ENCODE measurements at places on chromosomes 16 and 17.

DNA sequence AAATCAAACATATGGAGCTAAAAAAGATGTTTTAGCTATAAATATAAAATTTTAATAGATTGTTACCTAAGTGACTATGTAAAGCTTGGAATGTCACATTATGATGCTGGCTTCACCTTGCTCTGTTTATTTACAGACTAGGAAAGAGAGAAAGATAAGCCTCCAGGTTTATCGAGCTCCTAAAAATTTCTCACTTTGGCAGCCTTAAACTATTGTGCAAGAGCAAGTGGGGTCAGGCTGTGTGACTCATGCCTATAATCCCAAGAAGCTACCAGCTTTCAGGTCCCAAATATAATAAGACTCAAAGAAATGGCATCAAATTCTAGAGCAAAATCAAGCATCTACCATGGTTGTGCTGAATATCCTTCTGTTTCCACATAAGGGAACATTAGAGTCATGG is 34.3 kb upstream of the PRSS54 start:
- no peaks in the 10 kb centered on the region for H3K36me3 ChIP-seq
- H3K27ac ChIP-seq = no peak overlapping the region
- no peak for DNase-seq
- H3K4me1 ChIP-seq = no peaks in the 10 kb centered on the region
- H3K4me3 ChIP-seq = no peak overlapping the region
- no peaks in the 10 kb centered on the region for H3K27me3 ChIP-seq

- peak; percentile 26 for DNase-seq
- H3K4me3 ChIP-seq = no peak overlapping the region
- no peaks in the 10 kb centered on the region for H3K27me3 ChIP-seq
- no peaks in the 10 kb centered on the region for H3K36me3 ChIP-seq
- H3K27ac ChIP-seq = peak overlapping the region; percentile 25
These were observed 44.3 kb downstream of the SOCS3 start for GRCh38 chr17:78315355-78316114.

DNA sequence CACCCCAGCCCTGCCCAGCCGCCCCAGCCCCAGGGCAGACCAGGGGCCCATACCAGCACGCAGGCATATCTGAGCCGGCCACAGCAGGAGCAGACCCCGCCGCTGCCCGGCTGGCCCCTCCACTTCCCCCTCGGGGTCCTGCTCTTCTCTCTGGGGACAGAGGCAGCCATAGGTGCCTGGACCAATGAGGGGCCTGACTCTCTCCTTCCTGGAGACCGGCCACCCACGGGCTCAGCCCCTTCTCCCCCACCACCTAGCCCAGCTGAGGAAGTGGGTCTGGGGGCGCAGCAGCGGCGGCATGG is 3.8 kb downstream of the TMC6 start:
- no peak for DNase-seq
- peaks cover 53% of the 10 kb centered on the region for H3K36me3 ChIP-seq
- H3K4me3 ChIP-seq = peak overlapping the region; percentile 97
- peaks cover 78% of the 10 kb centered on the region for H3K4me1 ChIP-seq
- H3K27ac ChIP-seq = peak overlapping the region; percentile 86

GRCh38 chr16:84266451-84266850 is 26.6 kb upstream of the KCNG4 start:
- no peak for DNase-seq
- no peaks in the 10 kb centered on the region for H3K27me3 ChIP-seq
- H3K27ac ChIP-seq = no peak overlapping the region

- peaks cover 14% of the 10 kb centered on the region for H3K4me1 ChIP-seq
- peaks cover 6% of the 10 kb centered on the region for H3K36me3 ChIP-seq
- peak within 1 kb of the TSS; percentile 71 for H3K27ac ChIP-seq
- peak; percentile 59 for DNase-seq
- H3K27me3 ChIP-seq = no peaks in the 10 kb centered on the region
- peak within 1 kb of the TSS; percentile 84 for H3K4me3 ChIP-seq
These were observed at the start of gene DUSP3 for GRCh38 chr17:43778337-43779144. Gene DUSP3, minus strand, starts transcription at chr17:43778977. Its CDS starts 53 bp downstream, at chr17:43778924.

- no peaks in the 10 kb centered on the region for H3K4me1 ChIP-seq
- peaks cover 69% of the 10 kb centered on the region for H3K36me3 ChIP-seq
- H3K27me3 ChIP-seq = no peaks in the 10 kb centered on the region
- peak; percentile 18 for DNase-seq
These were observed 27.9 kb downstream of the MBTPS1 start for GRCh38 chr16:84088695-84089395.

DNA sequence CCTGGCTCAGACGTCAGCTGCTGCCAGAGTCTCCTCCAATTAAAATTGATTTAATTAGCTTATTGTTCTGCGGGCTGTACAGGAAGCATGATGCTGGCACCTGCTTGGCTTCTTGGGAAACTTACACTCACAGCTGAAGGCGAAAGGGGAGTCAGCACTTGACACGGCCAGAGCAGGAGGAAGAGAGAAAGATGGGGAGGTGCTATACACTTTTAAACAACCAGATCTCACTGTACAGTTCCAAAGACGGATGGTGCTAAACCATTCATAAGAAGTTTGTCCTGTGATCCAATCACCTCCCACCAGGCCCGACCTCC is 1.4 kb upstream of the PRDM7 start:
- no peaks in the 10 kb centered on the region for H3K36me3 ChIP-seq
- no peak for DNase-seq
- no peaks in the 10 kb centered on the region for H3K27me3 ChIP-seq
- H3K27ac ChIP-seq = no peak overlapping the region

DNA sequence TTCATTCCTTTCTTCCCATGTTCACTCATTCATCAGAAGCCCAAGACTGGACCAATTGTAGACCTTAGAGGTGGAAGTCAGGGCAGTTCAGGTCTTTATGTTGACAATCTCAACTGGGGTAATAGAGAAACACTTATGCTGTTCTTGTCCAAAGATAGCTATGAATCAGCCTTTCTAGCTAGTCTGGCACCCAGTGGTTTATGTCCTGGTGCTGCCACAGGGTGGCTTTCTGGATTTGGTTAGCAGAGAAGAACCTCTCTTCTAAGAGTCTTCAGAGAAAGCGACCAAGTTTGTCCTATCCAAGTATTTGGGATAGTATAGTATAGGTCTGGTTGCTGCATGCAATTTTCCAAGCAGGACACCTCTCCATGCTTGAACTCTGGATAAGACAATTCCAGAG is 83.3 kb downstream of the NOG start:
- peaks cover 16% of the 10 kb centered on the region for H3K27me3 ChIP-seq
- no peak for DNase-seq
- no peak overlapping the region for H3K4me3 ChIP-seq
- H3K4me1 ChIP-seq = peaks cover 17% of the 10 kb centered on the region
- H3K27ac ChIP-seq = no peak overlapping the region

DNA sequence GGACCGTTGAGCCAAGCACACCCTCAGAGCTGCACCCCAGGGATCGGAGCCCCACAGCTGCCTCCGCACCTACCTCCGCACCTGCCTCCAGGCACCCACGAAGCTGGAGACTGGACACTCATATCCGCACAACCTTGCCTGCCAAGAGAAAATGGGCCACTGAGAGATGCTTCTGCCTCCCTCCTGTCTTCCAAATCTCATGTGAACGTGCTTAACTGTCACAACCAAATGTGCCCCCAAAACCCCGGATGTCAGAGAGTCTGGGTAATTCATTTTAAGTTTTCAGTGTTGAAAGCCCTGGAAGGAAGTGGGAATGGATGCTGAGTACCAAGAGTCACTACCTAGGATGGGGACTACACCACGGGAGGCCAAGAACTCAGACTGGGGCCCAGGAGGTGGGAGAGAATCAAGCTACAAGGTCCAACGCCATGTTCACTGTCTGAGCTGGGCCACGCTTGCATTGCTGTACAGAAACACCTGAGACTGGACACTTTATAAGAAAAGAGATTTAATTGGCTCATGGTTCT is 49.5 kb upstream of the MEAK7 start:
- no peaks in the 10 kb centered on the region for H3K36me3 ChIP-seq
- H3K27me3 ChIP-seq = no peaks in the 10 kb centered on the region
- DNase-seq = peak; percentile 4
- peak overlapping the region; percentile 65 for H3K27ac ChIP-seq

DNA sequence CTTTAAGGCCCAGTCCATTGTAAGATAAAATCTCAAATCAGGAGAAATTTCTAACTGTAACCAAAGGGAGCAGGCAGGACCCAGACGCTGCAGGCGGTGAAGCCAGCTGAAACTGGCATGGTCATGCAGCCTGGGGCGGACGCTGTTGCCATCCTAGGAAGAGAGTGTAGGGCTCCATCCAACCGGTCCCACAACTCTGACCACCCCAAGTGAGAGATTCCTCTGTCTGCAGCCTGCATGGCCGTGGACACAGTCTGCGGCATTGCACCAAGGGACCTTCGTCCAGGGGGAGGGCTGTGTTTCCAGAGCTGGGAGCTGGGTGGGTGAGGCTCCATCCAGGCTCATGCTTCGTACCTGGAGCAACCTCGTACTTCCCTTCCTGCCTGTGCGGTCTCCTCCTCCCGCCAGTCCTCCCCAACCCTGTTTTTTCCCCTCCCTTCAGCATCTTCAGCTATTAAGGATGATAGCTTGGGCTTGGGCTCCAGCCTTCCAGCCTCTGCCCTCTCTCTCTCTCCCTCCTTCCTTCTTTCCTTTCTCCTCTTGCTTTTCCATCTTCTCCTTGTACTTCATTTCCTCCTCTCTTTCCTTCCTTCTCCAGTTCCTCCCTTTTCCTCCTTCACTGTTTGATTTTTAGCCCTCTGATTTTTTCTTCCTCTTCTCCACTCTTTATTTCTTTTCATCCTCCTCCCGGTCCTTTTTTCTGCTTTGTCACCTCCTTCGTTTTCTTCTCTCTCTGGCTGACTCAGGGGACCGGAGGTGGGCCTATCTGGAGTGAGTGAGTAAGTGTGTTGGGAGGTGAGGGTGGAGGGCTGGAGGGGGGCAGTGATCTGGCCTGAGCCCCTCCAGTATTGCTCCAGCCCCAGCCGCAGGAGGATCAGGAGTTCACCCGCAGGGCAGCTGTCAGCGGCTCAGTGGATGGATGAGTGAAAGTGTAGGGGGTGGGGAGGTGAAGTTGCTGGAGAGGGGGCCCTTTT is 17.0 kb upstream of the LHX1 start:
- no peak overlapping the region for H3K27ac ChIP-seq
- no peak for DNase-seq
- no peaks in the 10 kb centered on the region for H3K36me3 ChIP-seq
- no peak overlapping the region for H3K4me3 ChIP-seq

GRCh38 chr16:84281074-84281473 is 13.6 kb upstream of the WFDC1 start:
- no peak for DNase-seq
- no peak overlapping the region for H3K4me3 ChIP-seq
- no peaks in the 10 kb centered on the region for H3K27me3 ChIP-seq
- no peaks in the 10 kb centered on the region for H3K36me3 ChIP-seq

DNA sequence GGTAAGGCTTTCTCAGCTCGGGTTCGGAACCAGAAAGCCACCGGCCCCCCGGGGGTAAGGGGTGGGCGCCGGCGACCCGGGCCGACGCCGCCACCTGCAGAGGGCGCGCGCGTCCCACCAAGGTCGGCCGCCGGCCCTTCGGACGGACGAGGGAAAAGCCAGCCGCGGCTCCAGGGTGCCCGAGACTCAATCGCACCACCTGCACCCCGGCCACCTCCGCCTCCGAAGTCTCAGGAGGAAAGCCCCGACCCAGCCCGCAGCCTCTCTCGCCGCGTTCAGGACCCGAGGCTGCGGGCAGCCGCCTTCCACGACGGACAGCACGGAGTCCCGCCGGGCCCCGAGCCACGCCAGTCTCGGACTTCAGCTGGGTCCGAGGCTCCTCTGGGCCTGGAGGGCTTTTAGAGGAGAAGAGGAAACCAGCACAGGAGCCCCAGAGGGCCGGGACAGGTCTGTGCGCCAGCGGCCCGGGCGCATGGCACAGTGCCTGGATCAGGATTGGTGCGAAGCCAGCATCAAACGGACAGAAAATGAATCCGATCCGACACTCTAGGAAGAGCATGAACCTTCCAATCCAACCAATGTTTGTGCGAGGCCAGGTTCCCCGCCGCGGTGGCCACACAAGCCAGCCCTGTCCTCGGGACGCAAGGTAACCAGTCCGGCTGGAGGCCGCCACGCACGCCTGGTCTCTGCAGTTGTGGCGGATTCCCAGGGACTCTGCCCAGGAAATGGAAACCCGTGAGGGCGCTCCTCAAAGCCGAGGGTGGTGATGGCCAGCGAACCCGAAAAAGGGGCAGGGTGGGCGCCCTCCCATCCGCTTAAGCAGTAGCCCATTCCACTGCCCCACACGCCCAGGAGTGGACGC is 6.7 kb downstream of the CBX8 start:
- H3K4me3 ChIP-seq = no peak overlapping the region
- H3K36me3 ChIP-seq = no peaks in the 10 kb centered on the region
- H3K27ac ChIP-seq = no peak overlapping the region
- peaks cover 54% of the 10 kb centered on the region for H3K27me3 ChIP-seq

Data from effector memory CD4-positive, alpha-beta T cell (primary cell).